Bronchus fibroblast of lung (primary cell): ENCODE measurements at places on chromosomes 1 and 21. TPM values are rescaled to one million over a fixed set of nuclear protein-coding genes. Genes with fewer than 3 reads are reported as not detected.

The FCER1G gene
- total RNA-seq: not detected in 2 replicates

The KCNQ4 gene
- under 0.01 and 0.17 TPM in 2 replicates for total RNA-seq

The RUSC1 gene
- total RNA-seq: 32.4 and 36.3 TPM in 2 replicates

The PADI3 gene
- not detected in 2 replicates for total RNA-seq

The FAM177B gene
- not detected in 2 replicates for total RNA-seq

The TRABD2B gene
- total RNA-seq: not detected in 2 replicates
